ENCODE measurements at places on chromosomes 11 and 22.

- no peak for DNase-seq
Observed at GRCh38 chr11:33134276-33134675, 27.0 kb downstream of the CSTF3 start.

DNA sequence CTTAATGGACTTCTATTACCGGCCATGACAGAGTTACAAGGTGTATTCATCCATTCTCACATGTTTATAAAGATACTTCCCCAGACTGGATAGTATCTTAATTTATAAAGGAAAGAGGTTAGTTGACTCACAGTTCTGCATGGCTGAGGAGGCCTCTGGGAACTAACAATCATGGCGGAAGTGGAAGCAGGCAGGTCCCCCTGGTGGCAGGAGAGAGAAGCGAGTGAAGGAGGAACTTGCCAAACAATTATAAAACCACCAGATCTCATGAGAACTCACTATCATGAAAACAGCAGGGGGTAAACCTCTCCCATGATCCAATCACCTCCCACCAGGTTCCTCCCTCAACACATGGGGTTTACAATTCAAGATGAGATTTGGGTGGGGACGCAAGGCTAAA is 170.0 kb upstream of the PDGFD start:
- DNase-seq = no peak

DNA sequence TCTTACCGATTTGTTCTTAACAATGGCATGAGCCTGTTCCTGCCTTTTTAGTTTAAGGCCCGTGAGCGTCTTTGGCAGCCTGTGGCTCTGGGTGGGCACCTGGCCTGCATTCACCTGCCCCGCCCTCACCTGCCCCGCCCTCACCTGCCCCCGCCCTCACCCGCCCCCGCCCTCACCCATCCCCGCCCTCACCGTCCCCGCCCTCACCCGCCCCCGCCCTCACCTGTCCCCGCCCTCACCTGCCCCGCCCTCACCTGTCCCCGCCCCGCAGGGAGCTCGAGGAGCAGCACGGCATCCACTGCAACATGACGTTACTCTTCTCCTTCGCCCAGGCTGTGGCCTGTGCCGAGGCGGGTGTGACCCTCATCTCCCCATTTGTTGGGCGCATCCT is 14.2 kb downstream of the GATD1 start:
- no peak for DNase-seq

GRCh38 chr11:133699071-133699470 is 146.2 kb downstream of the SPATA19 start:
- no peak for DNase-seq

DNA sequence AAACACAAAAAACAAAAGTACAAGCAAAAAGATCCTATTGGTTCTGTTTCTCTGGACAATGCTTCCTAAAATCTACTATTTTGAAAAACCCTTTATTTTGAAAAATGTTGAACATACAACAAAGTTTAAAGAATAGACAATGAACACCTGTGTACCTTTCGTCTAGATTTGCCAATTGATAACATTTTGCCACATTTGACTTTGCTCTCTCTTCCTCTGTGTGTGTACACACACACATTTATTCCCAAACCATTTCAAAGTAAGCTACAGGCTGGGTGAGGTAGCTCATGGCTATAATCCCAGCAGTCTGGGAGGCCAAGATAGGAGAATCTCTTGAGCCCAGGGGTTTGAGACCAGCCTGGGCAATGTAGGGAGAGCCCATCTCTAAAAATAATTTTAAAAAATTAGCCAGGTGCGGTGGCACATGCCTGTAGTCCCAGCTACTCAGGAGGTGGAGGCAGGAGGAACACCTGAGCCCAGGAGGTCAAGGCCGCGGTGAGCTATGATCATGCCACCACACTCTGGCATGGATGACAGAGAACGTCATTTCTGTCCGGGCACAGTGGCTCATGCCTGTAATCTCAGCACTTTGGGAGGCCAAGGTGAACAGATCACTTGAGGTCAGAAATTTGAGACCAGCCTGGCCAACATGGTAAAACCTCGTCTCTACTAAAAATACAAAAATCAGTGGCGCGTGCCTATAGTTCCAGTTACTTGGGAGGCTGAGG is 5.3 kb upstream of the PSMC3 start:
- DNase-seq = no peak

DNA sequence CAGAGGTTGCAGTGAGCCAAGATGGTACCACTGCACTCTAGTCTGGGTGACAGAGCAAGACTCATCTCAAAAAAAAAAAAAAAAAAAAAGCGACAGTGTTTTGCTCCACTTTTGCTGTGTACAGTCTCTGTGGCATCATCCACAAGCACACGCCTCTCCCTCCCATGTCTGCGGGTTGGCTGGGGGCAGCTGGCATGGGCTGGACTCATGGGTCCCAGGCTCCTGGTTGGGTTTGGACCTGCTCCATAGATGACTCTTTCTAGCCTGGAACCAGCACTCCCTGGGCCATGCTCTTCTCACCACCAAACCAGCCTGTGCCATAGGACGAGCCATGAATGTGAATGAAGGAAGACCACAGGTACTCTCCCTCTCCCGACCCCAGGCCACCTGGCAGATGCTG is 7.9 kb upstream of the WNT11 start:
- no peak for DNase-seq

DNA sequence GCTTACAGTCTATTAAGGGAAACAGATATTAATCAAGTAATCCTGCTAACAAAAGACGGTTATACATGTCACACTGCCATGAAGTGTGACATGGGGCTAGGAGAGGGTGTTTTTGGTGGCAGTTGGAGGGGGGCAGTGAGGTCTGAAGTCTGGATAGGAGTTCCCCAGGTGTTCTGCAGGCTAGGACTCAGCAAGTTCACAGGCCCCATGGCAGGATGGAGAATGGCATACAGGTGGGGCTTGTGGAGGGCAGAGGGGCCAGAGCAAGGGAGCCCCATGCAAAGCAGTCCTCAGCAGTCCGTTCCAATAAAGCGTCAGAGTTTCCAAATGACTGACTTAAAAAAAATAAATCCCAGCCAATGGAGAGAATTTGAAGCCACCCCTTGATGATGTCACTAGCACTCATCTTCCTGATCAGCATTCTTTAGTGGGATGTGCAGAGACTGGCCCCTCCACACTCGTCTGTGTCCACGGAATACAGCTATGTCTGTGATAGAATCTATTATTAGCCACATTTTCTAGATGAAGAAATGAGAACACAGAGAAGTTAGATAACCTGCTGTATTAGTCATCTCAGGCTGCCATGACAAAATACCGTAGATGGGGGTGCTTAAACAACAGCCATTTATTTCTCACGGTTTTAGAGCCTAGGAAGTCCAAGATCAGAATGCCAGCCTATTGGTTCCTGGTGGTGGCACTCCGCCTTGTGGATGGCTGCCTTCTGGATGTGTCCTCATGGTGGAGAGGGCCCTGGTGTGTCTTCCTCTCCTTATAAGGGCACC is 32.6 kb downstream of the PRDM11 start:
- DNase-seq = no peak

DNA sequence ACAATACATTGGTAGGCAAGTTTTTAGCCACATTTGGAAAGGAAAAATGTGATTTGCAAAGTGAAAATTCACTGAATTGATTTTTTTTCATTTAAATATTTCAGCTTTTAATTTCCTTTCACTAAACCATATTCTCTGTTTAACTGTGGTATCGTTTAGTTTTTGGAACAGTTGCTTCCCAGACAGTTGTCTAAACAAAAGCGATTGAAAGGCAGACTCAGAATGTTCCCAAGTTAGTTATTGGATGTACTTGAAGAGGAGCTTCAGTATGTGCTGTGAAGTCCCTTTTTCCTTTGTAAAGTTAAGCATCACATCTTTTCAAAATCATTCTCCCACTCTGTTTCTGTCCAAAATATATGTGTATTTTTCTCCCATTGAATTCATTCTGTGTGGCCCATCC is 623.4 kb upstream of the LUZP2 start:
- DNase-seq = no peak

- DNase-seq = no peak
Observed at GRCh38 chr11:115126092-115126491, 378.1 kb downstream of the CADM1 start.

GRCh38 chr22:35674335-35674734 is 26.1 kb downstream of the APOL6 start:
- DNase-seq = no peak

DNA sequence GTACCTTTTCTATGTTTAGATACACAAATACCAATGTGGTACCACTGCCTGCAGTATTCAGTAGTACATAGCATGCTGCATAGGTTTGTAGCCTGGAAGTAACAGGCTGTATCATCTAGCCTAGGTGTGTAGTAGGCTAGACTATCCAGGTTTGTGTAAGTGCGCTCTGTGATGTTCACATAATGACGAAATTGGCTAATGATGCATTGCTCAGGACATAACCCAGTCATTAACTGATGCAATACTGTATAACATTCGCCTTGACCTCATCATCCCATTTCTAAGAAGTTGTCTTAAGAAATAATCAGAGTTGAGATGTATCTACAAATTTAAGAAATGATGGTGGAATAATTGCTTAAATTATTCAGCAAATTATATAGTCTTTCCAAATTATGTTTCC is 116.0 kb upstream of the TIMP3 start:
- no peak for DNase-seq

- DNase-seq = no peak
Observed at GRCh38 chr22:25347752-25348102, 128.3 kb downstream of the CRYBB2 start.

Measured in DMS79 treated with DMSO at 0.1 percent for 48 hours (cell line).